8988T (cell line): ENCODE measurements at places on chromosomes 3 and 15.

- DNase-seq = no peak
Measured at GRCh38 chr3:157931517-157931916, 174.7 kb downstream of the SHOX2 start.

DNA sequence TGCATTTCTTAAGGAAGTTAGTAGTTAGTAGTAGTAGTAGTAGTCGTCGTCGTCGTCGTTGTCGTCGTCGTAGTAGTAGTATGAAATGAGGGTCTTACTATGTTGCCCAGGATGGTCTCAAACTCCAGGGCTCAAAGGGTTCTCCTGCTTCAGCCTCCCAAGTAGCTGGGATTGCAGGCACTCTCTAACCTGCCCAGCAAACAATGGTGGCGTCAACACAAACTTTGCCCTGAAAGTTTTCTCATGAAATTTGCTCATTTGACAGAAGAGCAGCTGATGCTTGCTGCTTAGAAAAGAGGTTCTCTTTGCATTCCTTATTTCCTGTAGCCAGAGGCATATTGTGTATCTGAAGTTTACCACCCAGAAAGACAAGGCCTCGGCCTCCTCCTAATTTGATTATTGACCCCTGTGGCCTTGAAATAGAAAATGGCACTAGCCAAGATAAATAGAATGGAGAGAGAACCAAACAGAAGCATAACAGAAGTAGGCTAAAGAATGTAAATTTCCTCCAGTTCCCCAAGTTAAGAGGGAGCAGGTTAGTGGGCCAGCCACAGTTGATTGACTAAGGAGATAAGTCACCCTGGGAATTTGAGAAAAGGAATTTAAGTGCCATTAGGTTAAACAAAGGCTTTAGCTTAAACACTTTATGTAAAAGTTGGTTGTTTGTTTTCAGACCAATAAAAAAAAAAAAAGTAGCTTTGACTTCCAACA is 166.2 kb upstream of the ROBO2 start:
- no peak for DNase-seq

DNA sequence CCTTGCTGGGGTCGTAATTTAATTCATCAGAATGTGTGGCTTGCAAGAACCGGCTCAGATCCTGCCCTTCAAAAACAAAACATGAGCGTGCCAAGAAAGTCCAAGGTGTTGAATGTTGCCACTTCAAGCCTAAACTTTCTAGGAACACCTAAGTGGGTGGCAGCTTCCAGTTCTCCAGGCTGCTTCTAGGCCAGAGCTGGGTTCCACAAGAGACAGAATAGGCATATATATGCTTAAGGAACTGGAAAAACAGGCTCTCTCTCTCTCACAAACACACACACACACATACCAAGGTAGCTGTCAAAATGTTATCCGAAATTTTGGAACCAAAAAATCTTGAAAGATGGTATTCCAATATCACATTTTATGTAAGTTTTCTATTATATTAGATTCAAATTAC is 890 bp upstream of the ADIPOQ start:
- no peak for DNase-seq

GRCh38 chr15:86892774-86893449 is 813.2 kb downstream of the AGBL1 start:
- DNase-seq = no peak
